Stimulated activated CD8-positive, alpha-beta memory T cell treated with anti-CD3 and anti-CD28 coated beads, Interleukin-15, amount 100 ng/mL, for 48 hours (primary cell): ENCODE measurements at places on chromosomes 12 and 14.

DNA sequence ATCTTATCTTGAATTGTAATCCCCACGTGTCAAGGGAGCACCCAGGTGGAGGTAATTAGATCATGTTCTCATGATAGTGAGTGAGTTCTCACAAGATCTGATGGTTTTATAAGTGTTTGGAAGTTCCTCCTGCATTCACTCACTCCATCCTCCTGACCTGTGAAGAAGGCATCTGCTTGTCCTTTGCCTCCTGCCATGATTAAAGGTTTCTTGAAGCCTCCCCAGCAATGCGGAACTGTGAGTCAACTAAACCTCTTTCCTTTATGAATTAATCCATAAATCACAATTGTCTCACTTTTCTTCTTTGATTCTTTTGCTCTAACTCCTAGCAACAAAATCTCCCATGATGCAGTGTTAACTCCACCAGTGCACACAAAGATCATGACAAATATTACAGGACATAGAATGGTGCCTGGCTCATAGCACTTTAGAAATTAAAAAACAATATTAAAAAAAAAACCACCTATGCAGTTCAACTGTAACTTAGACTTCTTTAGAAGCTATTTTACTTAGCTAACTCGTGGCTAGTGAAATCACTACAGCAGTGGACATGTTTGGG lies 37.6 kb upstream of the MGAT4C start:
- no peak for DNase-seq

DNA sequence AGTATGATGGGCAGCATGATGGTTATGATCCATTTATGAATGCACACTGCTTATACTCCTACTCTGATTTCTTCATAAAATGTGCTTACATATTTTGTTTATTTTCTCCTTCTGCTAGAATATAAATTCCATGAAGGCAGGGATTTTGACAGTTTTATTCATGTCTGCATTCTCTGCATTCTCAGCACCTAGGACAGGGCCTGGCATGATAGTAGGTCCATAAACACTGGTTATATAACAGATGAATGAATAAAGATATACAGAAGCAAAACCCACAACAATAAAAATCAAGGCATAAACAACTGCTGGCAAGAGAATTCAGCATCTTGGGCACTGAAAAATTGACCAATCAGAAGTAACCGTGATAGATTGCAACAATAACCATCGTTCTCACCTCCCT lies 115.4 kb downstream of the WIF1 start:
- DNase-seq = no peak

DNA sequence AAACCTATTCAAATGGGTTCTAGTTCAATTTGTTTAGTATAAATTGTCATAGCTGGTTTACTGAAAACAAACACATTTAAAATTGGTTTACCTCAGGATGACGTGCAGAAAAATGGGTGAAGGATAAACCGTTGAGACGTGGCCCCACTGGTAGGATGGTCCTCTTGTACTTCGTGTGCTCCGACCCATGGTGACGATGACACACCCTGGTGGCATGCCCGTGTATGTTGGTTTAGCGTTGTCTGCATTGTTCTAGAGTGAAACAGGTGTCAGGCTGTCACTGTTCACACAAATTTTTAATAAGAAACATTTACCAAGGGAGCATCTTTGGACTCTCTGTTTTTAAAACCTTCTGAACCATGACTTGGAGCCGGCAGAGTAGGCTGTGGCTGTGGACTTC lies 8.3 kb downstream of the CALM1 start:
- DNase-seq = no peak

GRCh38 chr12:2925322-2925995 lies 33.7 kb upstream of the TEAD4 start:
- no peak for DNase-seq

GRCh38 chr12:128754275-128754674 lies 69.5 kb downstream of the SLC15A4 start:
- DNase-seq = no peak

- DNase-seq = no peak
These were observed 1.5 kb downstream of the CORO1C start for GRCh38 chr12:108729612-108730364.

GRCh38 chr12:107547389-107547788 lies 138.2 kb upstream of the PWP1 start:
- DNase-seq = no peak

GRCh38 chr12:10110256-10110844 lies 11.6 kb upstream of the CLEC1A start:
- DNase-seq = no peak

DNA sequence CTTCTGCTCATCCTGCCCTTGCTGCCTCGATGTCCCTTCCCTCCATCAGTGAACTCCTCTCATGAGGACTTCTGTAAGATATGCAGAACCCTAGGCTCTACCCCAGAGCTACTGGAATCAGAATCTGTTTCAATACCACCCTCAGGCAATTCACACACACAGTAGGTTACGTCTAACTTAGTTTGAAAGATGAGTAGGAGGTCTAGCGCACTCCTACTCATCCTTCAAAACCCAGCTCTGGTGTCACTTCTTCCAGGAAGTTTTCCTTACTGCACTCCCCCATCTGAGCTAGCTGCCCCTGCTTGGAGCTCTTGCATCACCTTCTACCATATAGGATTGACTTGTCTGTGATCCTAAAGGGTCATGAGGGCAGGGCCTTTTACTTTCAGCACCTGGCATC lies 56.4 kb upstream of the DICER1 start:
- no peak for DNase-seq

DNA sequence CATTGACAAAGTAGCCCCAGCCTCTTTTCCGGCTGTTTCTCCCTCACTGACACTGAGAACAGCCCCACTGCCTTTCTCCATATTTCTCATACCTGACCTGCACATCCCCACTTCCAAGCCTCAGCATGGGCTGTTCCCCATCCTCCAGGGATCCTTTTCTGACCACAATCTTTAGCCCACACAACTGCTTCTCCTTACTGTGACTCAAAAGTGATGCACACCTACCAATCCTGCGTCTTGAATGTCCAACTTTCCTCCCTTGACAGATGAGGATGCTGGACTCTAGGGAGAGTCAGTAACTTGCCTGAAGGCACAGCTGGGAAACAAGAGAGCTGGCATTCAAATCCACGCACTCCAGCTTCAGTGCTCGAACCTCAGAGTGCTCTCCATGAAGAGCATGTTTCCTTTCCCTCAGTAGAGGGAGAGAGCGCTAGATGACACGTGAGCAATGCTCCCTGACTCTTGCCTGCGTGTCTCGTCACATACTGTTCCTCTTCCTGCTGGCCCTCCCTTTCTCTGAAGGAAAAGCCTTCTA lies 75.6 kb downstream of the NTF3 start:
- DNase-seq = no peak

DNA sequence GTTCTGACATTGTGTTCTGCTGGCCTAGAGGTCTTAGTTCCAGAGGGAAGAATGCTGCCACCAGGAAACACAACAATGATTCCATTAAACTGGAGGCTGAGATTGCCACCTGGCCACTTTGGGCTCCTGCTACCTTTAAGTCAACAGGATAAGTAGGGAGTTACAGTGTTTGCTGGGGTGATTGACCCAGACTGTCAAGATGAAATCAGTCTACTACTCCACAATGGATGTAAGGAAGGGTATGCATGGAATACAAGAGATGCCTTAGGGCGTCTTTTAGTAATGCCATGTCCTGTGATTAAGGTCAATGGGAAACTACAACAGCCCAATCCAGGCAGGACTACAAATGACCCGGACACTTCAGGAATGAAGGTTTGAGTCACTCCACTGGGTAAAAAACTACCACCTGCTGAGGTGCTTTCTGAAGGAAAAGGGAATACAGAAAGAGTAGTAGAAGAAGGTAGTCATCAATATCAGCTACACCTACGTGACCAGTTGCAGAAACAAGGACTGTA lies 852.6 kb downstream of the LRFN5 start:
- DNase-seq = no peak

- no peak for DNase-seq
These were observed 26.3 kb upstream of the BBS10 start for GRCh38 chr12:76374386-76375020.

- DNase-seq = no peak
These were observed 5.8 kb upstream of the C12orf75 start for GRCh38 chr12:105324704-105325103.

- no peak for DNase-seq
These were observed 30.8 kb downstream of the KIF26A start for GRCh38 chr14:104169005-104169698.

- no peak for DNase-seq
These were observed 589.5 kb downstream of the NOVA1 start for GRCh38 chr14:26008290-26008689.

DNA sequence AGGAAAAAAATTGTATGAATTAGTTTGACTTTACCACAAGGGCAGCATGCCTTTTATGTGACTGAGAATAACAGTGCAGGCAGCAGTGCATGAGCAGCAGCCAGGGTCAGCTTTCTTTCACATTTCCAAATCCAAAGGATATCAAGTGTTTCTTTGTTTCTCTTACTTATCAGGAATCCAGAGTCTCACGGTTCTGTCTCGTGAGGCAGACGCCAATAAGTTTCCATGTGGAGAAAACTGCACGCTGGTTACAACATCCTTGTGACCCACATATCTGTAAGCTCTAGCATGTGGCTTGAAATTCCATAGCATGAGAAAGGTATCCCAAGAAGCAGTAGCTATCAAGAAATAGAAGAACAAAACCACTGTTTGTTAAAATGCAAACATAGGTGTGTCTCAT lies 27.6 kb downstream of the GALNT4 start:
- DNase-seq = no peak

- DNase-seq = peak; percentile 65
These were observed 21.7 kb downstream of the TMBIM6 start for GRCh38 chr12:49763006-49763591.

GRCh38 chr12:91935296-91935695 lies 210.3 kb downstream of the BTG1 start:
- no peak for DNase-seq

GRCh38 chr12:107731366-107731765 lies 29.6 kb downstream of the PRDM4 start:
- DNase-seq = no peak

- peak; percentile 41 for DNase-seq
These were observed 26.8 kb downstream of the APOBEC1 start for GRCh38 chr12:7638760-7639555.

- no peak for DNase-seq
These were observed 238.3 kb upstream of the PWP1 start for GRCh38 chr12:107447336-107447735.

DNA sequence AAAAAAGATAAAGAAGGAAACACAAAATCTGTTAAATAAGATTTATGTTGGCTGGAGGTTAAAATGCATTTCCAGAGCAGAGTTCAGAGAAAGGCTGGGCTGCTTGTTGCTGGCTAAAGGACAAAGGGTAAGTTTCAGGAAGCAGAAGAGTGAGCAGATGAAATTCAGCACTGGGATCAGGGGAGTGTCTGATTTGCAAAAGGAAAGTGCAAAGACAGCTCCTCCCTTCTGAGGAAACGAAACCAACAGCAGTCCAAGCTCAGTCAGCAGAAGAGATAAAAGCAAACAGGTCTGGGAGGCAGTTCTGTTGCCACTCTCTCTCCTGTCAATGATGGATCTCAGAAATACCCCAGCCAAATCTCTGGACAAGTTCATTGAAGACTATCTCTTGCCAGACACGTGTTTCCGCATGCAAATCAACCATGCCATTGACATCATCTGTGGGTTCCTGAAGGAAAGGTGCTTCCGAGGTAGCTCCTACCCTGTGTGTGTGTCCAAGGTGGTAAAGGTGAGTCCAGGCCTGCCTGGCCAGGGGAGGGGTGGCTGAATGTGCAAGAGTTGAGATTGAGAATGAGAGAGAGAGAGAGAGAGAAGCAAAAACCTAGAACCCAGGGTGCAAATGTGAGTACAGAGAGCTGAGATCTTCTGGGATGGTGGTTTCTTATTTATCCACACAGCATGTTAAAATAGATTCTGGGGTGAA lies at the start of gene OAS1:
Gene OAS1, plus strand, starts transcription at position 251 of the 703 bp plus-strand sequence. Its CDS starts 78 bp downstream, at position 329.
- no peak for DNase-seq

GRCh38 chr14:105146181-105146975 lies 22.2 kb downstream of the JAG2 start:
- no peak for DNase-seq

GRCh38 chr14:97644365-97644764 lies 847.2 kb downstream of the VRK1 start:
- no peak for DNase-seq

GRCh38 chr14:72516936-72517700 lies 376.8 kb downstream of the DPF3 start:
- peak; percentile 32 for DNase-seq

- no peak for DNase-seq
These were observed 25.1 kb upstream of the KLRB1 start for GRCh38 chr12:9632766-9633165.

DNA sequence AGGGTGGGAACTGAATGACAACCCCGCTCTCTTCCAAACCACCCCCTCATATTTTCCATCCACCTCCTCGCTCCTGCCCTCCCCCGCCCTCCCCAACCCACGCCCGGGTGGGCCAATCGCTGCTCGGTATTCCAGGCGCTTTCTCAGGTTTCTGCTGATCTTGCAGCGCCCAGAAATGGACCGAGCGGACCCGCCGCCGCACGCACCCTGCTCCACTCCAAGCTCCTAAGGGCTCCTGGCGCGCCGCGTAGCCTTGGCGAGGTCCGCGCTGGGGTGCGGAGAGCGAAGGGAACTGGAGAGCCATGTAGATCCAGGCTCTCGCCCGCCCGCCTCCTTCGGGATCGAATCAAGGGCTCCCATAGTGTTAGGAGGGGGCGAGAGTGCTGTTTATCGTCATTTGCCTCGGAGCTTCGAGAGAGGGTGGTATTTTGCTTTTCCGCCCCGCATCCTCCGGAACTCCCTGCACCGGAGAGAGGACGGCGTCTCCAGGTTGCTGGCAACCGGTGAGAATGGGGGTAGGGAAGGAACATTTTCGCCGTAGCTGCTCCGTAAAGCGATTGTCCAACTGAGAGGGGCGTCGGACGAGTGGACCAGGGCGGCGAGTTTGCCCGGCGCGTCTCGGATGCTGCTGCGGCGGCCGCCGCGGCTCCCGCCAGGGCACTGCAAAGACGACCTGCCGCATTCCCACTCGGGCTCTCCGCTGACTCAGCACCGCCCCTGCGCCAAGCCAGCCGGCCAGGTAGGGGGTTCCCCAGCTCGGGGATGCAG lies at the start of gene KCNA1:
Gene KCNA1, plus strand, starts transcription at position 172 of the 768 bp plus-strand sequence. CDS start 1,474 bp downstream, outside the sequence.
- DNase-seq = no peak

GRCh38 chr12:75982169-75982564 lies 49.4 kb downstream of the PHLDA1 start:
- DNase-seq = no peak

DNA sequence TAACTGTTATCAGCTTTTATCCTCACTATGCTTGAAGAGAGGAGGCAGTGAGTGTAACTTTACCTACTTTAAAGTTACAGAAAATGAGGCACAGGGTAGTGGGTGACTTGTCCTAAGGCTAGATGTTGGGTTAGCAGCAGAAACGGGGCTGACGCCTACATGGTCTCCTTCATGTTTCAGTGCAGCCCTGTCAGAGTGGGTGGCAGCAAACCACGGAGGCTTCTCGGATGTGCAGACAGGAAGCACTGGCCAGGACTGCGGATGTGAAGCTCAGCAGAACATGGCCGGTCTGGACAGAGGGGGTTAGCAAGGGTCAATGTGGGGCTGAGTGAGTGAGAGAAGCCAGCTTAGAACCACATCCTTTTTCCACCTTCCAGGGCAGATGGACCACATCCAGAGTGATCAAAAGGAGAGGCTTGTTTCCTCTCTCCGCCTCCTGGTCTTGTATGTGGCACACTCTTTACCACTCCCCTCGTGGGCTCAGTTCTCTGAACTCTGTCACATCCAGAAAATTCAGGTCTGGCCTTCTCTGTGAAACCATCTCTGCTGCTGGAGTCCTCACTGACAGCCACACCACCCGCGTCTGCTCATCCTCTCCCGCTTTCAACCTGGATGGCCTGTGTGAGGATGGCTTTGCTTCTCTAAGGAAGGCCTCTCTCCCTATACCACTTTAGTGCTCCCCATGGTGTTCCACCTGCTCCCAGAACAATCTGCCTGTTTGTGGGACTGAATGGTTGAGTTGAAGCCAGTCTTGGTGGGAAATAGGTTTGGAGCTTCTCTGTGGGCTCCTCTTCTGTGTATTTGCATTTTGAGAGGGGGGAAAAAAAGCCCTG lies 14.1 kb downstream of the SUSD6 start:
- peak; percentile 77 for DNase-seq
